ENCODE measurements at places on chromosomes 11 and 22.

DNA sequence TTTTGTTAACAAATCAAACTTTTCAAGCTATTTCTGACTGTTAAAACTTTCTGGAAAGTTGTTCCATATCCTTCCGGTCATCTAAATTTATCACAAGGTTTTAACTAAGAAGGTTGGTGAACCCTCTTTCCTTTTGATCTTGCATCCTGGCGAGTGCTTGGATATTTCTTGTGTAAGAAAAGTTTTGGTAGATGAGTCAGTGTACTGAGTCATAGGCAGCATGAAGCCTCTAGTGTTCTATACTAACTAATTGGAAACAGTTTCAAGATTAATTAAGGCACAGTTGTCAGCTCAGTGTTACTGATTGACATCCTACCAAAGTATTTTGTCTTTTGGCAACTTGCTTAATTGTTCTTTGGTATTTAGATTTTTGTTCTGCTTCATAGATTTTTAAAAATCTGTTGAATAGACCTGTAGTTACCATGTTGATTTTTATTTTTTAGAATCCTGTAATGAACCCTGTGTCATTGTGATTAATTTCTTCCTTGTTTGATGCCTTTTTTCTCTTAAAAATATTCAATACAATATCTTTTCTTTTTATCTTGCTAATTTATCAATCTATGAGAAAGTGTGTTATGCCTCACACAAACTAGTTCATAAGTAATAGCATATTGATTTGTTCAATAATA, 38.0 kb downstream of the METTL15 start:
- no peak for DNase-seq

DNA sequence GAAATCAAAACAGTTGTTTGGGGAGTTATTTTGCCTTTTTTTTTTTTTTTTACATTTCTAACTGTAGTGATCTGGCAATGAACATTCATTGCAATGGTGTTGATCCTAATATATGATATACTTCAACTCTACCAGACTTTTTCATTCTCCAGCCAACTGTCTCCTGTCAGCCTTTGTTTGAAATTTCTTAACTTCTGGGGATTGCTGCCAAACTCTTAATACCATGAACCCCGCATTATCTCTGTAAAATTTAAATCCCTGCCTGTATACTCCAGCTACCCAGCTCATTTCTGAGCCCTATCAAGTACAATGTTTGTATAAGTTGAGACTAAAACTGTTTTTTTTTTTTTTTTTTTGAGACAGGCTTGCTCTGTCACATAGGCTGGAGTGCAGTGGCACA, 280.7 kb downstream of the TTC28 start:
- no peak for DNase-seq

DNA sequence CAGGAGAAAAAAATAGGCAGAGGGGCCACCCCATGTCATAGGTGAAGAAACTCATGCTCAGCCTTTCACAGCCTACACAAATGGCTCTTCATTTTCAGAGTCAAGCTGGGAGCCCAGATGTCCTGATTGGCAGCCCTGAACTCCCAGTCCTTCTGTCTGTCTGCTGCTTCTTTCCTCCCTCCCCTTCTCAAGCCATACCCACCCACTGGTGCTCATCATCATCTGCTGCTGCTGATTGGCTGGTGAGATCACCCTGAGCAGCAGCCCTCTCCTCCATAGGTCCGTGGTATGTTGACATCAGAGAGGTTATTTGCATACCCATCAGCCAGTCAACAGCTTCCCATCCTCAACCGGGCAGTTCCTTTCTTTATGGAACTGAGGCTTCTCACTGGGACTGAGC, 46.1 kb upstream of the PRDM11 start:
- DNase-seq, result peak; percentile 18

DNA sequence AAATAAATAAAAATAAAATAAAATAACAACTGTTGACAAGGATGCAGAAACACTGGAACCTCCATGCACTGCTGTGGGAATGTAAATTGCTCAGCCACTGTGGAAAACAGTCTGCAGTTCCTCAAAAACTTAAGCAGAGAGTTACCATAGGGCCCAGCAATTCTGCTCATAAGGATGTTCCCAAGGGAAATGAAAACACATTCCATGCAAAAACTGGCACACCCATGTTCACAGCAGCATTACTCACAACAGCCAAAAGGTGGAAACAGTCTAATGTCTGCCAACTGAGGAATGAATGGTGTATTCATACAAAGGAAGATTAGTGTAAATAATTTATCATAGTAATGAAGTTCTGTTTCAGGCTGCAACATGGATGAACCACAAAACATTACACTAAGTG, 3.2 kb upstream of the KRTAP5-10 start:
- no peak for DNase-seq

DNA sequence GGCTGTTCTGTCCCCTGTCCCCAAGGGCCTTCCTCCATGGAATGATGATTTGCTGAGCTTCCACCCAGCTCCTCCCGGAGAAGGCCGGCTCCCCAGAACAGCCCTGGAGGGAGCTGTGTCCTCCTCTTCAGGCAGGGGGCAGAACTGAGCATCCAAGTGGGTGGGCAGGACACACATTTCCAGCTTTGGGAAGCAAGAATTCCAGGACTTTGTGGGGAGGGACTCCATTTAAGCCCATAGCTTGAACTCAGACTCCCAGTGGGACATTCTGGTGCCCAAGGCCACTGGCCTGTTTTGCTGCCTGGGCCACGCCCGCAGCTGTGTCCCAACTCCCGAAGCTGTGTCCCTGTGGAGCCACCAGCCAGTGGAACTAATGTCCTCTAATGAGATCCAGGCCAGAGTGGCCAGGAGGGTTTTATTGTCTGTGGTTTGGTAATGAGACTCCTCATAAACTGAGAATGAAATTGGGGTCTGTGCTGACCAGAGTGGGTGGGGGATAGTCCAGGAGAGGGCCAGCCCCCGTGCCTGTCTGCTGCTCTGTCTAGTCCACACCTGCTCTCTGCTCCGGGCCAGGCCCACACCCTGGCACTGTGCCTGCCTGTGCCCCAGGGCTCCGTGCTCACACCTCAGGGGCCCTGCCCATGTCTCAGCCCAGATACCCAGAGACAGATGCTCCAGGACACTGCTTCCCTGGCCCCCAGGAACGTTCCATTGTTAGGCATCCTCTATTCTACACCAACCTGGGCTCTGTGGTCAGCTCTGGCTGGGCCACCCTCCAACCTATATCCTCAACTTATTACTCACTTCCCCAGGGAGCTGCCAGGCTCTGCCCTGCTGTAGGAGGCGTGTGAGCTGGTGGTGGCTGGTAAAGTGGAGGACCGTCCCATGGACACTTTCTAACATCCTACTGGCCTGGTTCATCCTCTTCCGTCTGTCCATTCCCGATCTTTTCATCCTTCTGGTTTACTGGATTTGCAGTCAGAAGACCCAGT, 7.6 kb downstream of the NECTIN1 start:
- peak; percentile 46 for DNase-seq

- no peak for DNase-seq
These were observed 4.8 kb upstream of the FDX1 start for GRCh38 chr11:110424775-110425444.

- no peak for DNase-seq
These were observed 413.9 kb downstream of the TENM4 start for GRCh38 chr11:79026803-79027445.

- DNase-seq, result no peak
These were observed 3.9 kb downstream of the RASL10A start for GRCh38 chr22:29311464-29312217.

- no peak for DNase-seq
These were observed 40.2 kb upstream of the RBFOX2 start for GRCh38 chr22:36068776-36069344.

GRCh38 chr11:16572945-16573344, 165.5 kb upstream of the C11orf58 start:
- no peak for DNase-seq

DNA sequence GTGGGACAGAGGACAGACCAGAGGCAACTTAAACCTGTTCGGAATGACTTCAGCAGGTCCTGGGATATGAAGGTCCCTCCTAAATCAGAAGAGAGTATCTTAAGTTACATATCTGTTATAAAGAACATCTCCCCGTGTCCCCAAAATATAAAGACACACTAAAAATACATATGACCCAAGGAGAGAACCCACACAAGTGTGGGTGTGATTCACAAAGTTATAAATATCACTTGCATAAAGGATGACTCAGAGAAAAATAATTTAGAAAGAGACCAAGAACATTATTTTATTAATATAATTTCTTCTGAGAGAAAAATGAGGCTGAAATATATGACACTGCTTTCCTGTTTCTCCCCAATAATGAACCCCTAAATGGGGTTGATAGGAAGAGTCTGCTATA, 14.2 kb downstream of the OR5B21 start:
- no peak for DNase-seq

GRCh38 chr22:17281440-17281841, 62.2 kb upstream of the ADA2 start:
- no peak for DNase-seq

DNA sequence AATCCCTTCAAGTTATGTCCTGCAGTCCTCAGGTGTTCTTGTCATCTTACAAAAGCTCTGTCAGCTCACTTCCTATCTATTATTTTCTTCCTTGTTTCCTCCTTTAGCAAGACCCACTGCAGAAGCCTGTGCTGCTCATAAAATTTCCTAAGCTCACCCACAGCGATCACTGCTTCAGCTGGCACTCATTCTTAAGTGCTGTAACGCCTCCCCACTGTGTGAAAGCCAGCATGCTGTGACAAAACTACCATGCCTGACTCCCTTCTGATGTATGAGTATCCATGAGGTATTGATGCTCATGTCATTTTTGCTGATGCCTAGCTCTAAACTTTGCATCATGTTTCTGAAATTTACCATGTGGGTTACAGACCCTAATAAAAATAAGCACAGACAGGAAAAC, 41.5 kb upstream of the CNTN5 start:
- DNase-seq, result no peak

DNA sequence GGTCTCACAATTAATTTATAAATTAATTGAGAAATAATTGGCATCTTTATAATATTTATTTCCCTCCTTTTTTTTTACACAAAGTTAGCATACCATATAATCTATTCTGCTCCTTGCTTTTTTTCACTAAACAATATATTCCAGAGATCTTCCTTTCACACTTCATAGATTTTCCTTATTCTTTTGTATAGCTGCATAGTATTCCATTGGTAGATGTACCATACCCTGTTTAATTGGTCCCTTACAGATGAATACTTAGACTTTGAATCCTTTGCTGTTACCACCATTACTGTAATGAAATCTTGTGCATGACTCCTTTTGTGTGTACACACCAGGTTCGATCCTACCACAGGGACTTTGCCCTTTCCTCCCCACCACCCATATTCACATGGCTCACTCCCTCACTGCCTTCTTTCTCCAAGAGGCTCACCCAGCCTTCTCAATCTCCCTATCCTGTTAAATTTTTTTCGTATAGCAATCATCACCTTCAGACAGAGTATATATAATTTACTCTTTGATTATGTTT, 48.9 kb downstream of the RBX1 start:
- DNase-seq, result no peak

DNA sequence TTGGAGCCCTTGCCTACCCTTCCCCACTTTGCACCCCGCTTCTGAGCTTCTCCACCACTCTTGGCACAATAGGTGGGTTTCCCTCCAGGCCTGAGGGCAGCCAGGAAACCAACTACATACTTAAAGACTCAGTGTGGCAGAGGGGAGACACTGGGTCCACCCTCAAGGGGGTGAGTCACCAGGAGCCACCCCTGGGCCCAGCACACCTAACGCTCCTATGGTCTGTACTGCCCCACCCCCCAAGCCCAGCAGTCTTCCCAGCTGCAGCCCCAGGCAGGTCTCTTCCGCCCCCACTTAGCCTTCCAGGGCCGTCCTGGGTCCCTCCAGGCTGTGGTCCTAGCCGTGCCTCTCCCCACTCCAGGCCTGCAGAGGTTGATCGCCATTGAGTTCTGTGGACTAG, 3.2 kb upstream of the TMPRSS13 start:
- no peak for DNase-seq

DNA sequence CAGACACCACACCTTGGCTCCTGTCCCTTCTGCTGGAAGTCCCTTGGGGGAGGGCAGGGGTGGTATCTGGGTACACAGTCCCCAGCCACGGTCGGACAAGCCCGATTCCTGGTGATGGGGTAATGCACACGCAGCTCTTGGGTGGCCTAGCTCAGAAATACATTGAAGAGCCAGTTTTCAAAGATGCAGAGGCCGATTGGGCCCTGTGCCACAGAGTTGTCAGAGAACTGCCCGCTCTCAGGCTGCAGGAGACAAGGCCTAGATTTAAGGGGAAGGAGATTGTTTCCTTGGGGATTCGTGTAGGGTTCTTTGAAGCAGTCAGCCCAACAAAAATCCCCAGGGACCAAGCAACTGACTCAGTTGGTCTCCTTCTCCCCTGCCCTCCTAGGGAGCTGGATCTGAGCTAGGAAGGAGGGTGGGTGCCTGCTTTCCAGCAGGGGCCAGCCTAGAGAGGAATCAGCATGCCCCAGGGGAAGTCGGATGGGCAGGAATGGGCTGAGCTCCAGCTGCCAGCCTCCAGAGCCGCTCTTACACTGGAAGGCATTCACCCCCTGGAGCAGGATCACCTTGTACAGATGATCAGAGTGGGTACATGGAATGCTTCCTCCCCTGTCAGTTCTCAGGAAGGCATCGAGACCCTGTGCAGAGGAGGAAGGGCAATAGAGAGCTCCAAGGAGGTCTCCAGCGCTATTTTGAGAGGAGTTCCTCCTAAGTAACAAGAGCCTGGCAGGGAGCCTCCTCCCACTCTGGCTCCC, 3.3 kb upstream of the SCN4B start:
- no peak for DNase-seq

DNA sequence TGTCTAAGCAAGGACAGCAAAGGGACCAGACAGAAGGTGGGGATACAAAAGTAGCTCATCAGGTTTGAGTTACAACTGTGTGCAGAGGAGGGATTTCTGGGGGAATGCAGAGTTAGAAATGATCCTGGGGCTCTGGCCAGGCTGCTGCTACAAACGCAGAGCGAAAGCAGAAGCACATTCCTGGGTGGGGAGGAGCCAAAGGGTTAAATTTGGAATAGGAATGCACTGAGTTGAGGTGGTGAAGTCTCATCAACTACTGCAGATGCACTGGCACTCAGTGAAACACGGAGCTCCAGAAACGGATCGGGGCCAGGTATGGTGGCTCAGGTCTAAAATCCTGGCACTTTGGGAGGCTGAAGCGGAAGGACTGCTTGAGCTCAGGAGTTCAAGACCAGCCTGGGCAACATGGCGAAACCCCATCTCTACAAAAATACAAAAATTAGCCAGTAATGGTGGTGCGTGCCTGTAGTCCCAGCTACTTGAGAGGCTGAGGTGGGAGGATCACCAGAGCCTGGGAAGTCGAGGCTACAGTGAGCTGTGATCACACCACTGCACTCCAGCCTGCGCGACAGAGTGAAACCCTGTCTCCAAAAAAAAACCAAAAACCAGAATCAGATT, 3.2 kb downstream of the CHKA start:
- DNase-seq, result no peak

- DNase-seq, result peak; percentile 48
These were observed 453.5 kb downstream of the MIAT start for GRCh38 chr22:27110665-27111451.

DNA sequence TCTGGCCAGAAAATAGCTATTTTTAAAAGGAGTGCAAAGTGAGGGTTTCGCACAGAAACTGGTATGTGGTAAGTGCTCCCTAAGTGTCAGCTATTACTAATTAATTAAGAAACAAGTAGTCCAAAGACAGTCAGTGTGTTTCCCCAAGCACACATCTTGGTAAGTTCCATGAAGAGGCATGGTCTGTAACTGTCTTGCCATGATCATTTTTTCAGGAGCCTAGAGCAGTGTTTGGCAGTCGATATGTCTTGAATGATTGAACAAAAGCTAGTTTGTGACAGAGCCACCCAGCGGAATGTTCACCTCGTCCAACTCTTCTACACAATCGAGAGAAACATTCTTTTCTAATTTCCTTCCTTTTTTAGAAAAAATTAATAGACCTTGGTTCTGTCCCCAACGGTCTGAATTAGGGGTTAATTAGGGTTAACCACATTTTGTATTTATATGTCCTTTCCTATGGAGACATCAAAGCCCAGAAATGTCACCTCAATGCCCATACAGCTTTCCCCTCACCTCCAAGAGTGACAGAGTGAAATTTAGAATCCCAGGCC, 57.6 kb upstream of the FTH1 start:
- DNase-seq, result no peak
